GM12878 (cell line): ENCODE measurements at places on chromosomes 5 and 9.

DNA sequence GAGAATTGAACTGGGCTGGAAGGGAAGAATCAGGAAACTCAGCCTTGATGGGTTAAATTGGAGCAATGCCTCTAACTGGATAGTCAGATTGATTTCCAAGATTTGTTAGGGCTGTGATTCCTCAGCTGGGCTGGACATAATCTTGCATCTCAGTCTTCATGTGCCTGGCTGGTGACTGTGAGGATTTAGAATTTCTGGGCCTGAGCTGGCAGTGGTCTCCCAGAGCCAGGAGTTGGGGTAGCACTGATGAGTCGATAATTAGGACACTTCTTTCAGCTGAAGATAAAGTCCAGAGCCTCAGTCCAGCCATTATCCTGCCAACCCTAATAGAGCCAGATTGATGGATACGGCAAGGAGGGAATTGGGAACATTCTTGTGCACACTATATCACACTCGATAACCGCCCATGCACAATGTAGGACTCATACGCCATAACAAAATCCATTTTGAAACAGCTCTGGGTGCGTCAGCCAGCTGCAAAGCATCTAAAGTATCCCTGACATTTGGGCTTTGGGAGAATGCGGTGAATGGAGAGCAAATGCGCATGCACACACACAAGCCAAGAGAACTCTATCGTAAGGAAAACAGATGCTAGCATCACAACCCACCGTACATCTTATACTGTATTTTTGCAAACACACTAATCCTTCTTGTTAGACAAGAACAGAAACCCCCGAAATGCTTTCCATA, 405.1 kb upstream of the KLF4 start:
- no peak for DNase-seq

DNA sequence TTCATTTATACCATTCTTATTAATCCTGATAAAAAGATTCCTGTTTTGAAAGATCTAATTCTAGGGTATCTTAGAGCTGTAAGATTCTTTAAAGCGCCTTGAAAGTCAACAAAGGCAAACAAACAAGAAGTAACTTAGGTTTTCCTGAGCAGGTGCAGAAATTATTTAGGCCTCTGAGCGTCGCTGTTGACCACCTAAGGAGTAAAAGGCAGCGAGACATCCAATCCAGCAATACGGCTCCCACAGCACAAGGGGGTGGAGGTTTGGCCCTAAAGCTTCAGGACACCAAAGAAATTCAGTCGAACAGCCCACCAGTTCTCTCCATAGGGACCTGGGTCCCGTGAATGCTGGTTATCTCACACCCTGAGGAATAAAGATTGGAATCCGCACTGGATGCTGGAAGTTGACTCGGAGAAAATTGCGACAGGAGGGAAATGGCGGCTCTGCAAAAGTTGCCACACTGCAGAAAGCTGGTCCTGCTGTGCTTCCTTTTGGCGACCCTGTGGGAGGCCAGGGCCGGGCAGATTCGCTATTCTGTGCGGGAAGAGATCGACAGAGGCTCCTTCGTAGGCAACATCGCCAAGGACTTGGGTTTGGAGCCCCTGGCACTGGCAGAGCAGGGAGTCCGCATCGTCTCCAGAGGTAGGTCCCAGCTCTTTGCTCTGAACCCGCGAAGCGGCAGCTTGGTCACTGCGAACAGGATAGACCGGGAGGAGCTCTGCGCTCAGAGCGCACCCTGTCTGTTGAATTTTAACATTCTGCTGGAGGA, at the start of gene PCDHGA2:
Gene PCDHGA2 (plus strand): TSS at position 223 of the 769 bp plus-strand sequence.
- DNase-seq, result no peak

DNA sequence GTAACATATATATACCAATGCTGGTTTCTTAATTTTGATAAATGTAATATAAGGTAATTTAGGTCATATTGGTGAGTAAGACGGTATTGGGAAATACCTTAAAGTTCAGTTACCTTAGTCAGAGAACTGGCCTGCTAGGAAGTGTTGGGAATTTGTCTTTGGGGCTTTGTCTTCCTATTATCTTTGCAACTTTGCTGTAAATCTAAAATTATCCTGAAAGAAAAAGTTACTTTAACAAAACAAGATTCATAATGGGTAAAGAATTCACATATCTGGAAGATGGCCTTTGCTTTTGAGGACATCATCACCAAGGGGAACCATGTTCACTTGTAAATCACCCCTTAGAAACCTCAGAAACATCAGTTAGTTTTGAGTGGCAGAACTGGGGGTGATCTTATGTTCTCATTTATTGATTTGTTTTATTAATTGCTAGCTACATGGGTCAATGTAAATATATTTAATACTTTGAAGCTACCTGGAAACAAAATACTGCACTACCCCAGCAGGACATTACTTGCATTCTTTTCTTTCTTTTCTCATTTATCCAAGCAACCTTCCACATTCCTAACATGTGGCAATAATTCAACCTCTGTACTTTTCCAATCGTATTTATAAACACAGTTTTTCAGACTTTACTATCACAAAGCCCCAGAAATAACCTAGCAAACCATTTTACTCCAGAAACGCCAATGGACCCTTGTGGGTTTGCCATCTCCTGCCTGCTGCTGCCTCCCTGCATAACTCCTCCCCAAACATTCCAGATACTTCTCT, 41.4 kb downstream of the GLIS3 start:
- no peak for DNase-seq

DNA sequence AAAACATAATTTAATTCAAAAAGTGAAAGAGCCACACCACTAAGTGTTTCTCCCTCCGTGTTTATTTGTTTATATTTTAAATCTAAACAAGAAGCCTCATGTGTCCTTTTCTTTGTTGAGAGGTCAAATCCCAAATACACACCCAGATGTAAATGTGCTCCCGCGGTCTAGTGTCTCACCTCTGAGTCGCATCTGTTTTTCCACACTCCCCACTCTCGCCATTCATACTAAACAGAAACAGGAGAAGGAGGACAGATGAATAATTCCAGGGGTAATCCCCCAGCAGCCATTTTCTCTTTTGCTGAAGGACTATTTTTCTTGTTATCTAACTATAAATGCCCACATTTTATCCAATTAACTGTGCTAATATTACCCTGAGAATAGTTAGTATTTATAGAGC, 361.6 kb upstream of the RIOK2 start:
- no peak for DNase-seq

DNA sequence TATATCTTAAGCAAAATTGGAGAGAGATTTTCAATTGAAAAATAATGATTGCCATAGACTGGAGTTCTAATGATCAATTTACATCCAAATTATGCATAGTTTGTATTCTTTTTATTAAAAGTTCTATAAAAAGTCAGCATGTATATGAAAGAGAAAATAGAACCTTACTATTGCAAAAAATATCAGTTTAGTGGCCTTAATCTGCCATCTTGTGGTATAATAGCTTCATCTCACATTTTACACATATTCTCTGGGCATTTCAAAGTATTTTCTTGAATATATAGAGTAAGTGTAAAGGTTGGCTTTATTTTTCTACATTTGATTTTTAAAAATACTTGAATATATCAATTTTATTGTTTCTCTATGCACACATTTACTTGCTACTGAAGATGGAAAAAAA, 1858.6 kb upstream of the CDH9 start:
- no peak for DNase-seq

- no peak for DNase-seq
Measured at GRCh38 chr9:105243015-105243686, 1.3 kb upstream of the SLC44A1 start.

- no peak for DNase-seq
Measured at GRCh38 chr5:139215107-139215975, 17.2 kb upstream of the SIL1 start.

DNA sequence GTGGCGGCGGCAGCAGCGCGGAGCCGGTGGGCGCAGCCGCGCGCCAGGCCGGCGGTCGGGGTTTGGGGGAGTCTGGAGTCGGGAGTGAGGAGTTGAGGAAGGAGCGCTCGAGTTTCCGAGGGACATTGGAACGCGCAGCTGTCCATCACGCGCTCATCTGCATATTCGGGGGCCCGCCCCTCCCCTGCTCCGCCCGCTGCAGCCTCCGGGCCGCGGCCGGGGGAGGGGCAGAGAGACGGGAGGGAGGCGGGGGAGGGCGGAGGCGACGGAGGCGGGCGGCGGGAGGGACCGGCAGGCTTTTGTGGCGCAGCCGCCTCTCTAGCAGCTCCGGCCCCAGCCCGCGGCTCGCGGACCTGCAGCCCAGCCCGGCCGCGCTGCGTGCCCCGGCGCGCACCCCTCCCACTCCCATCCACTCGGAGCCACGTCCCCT, at the start of gene IRX2:
Gene IRX2 (minus strand): TSS at position 86 of the 430 bp plus-strand sequence. CDS start 264 bp downstream, outside the sequence.
- DNase-seq, result no peak

GRCh38 chr9:13956107-13956506, 357.8 kb downstream of the NFIB start:
- DNase-seq, result no peak

- DNase-seq, result no peak
Measured at GRCh38 chr9:98964201-98964600, 20.5 kb downstream of the COL15A1 start.

- no peak for DNase-seq
Measured at GRCh38 chr5:145548097-145548496, 287.0 kb downstream of the PRELID2 start.

- no peak for DNase-seq
Measured at GRCh38 chr5:1800472-1801221, 560 bp upstream of the NDUFS6 start.

DNA sequence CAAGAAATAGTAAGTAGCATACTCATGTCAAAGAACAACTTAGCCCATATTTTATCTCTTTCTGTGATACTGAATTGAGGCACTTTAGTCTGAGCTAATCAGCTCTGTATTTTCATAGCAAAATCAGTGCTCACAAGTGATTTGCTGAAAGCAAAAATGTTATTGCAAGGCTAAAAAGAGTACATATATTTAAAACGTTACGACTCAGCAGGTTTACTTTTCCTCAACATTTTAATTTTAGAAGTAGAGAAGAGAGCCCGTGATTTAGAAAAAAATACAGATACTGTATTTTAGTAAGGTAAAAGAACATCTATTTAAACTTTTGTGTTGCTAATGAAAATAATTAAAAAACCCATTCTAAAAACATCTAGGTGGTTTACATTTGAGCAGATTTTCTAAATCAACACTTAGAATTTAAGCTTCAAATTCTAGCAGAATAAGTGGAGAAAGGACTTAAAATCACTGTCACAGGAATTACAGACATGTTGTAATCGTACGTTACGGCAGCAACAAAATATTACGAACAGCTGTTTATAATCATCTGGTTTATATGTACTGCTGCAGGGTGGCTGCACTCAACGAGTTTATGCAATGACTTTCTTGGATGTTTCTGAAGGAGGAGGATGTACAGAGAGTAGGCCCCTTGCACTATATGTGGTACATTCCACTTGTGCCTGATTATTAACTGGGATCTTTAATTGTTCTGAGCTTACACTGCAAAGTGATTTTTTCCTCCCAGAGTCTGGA, 20.1 kb downstream of the SREK1 start:
- no peak for DNase-seq

DNA sequence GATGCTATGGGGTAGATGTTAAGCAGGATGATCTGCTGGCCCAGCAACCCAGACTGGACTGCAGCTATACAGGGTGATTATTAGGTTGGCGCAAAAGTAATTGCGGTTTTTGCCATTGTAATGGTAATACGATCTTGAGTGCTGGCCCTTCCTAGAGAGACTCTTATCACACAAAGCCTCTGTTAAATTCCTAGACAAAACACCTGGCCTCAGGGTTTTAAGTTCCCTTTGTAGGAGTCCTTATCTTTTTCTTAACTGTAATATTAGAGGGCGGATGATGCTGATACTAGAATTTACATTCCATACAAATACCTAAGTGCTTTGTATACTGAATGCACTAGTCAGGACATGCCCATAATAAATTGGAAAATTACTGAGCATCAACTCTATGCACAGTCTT, 222.2 kb downstream of the NDUFS4 start:
- no peak for DNase-seq

- no peak for DNase-seq
Measured at GRCh38 chr5:1545126-1545804, 21.5 kb upstream of the LPCAT1 start.

- no peak for DNase-seq
Measured at GRCh38 chr5:148910216-148910615, 83.8 kb downstream of the ADRB2 start.

- DNase-seq, result peak; percentile 78
Measured at GRCh38 chr5:91162534-91163381, 220.4 kb downstream of the ARRDC3 start.

- no peak for DNase-seq
Measured at GRCh38 chr5:172441262-172441751, 13.0 kb downstream of the SH3PXD2B start.

- DNase-seq, result no peak
Measured at GRCh38 chr9:107332883-107333282, 49.8 kb downstream of the RAD23B start.

GRCh38 chr5:55173687-55174230, 782 bp upstream of the CDC20B start:
- DNase-seq, result no peak

GRCh38 chr5:150143350-150144245, 12.0 kb downstream of the PDGFRB start:
- DNase-seq, result no peak

GRCh38 chr5:38598994-38599617, 42.7 kb upstream of the LIFR start:
- no peak for DNase-seq

GRCh38 chr9:85653153-85653552, 88.6 kb downstream of the AGTPBP1 start:
- DNase-seq, result no peak

- no peak for DNase-seq
Measured at GRCh38 chr5:81838307-81838906, 87.5 kb upstream of the SSBP2 start.

DNA sequence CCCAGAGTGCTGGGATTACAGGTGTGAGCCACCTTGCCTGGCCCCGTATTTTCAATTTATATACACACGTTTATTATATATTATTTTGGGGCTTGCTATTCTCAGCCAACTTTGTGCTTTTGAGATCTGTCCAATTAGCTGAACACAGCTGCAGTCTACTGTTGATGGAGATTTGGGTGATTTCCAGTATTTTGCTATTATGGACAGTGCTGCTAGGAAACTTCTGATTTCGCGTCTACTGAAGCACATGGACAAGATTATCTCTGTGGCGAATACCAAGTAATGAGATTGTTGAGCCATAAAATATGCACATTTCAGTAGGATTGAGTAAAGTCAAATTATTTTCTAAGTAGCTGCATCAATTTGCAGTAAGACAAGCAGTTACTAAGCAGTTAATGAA, 1731.2 kb upstream of the CDH6 start:
- DNase-seq, result no peak

GRCh38 chr5:25393256-25393655, 748.5 kb upstream of the CDH10 start:
- DNase-seq, result no peak

DNA sequence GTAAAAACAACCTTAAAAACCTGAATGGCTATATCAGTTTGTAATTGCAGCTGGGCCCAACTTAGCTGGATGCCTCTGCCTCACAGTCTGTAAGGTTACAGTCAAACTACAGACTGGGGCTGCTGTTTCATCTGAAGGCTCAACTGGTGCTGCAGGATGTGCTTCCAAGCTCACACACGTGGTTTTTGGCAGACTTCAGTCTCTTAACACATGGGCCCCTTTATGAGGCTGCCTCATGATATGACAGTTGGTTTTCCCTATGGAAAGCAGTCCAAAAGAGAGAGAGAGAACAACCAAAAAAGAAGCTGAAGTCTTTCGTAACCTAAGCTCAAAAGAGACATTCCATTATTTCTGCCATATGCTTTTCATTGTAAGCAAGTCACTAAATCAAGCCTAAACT, 27.4 kb downstream of the CTSL start:
- DNase-seq, result no peak
